ENCODE measurements at places on chromosomes 13 and 19.

DNA sequence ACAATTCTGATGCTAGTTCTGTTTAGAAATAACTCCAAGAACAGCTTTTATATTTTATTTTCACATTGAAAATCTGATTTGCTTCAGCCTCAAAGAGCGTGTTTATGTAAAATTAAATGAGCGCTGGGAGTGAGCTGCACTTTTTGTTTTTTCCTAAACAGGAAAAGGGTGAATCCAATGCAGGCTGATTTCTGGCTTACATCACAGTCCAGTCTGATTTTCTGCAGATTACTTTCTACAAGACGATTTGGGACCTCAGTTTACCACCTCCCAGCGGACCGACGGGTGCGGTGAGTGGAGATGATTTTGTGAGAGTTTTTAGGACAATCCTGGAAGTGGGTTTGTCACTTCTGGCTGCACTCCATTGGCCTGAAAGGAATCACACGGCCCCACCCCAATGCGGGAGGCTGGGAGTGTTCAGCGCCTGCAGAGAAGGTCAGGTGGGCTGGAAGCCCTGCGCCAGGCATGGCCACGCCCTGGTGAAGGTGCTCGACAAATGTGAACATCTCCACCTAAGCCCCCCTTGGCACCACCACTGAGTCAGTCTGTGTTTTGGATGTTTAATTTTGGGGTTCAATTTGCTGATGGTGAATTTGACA lies 90.1 kb downstream of the ANKRD10 start:
- DNase-seq, result no peak

DNA sequence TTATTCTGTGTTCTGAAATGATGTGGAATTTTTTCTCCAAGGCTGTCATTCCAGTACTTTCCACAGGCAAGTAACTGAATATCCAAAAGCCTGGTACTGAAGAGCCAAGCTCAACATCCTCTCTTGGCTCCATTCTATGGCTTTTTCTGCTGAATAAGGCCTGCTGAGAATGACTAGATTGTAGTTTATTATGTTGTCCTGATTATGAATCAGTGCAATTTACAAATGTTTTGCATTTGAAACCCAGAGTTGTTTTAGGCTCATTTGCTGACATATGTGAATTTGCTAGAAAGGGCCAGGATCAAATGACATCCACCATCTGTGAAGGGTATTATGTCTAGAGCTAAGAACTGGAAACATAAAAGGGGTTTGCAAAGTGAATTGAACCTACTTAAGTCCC lies 596.6 kb downstream of the KCTD12 start:
- DNase-seq, result no peak

DNA sequence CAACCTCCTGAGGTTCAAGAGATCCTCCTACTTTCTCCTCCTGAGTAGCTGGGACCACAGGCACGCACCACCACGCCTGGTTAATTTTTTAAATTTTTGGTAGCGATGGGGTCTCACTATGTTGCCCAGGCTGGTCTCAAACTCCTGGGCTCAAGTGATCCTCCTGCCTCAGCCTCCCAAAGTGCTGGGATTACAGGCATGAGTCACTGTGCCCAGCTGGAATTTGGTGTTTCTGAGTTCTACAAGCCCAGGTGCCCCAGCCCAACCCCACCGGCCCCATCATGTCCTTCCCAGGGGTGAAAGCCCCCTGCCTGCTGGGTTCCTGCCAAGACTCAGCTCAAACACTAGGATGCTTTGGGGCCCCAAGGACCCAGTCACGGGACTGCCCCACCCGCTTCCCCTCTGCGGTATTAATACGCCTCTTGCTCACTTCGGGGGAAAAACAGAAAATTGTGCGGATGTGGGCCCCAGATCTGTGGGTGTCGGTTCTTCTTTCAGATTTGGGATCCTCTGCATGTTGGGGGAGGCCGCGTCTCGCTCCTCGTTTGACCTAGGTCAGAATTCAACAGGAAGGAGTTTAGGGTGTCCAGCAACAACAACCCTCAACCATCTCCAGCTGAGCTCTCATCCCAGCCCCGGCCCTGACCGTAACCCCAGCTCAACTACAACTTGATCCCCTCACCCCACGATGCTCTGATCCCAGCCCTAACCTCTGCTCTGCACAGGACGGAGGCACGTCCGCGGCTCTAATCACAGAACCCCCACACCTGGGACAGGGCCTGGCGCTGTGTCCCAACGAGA lies 3.7 kb upstream of the FCER2 start:
- DNase-seq, result no peak

DNA sequence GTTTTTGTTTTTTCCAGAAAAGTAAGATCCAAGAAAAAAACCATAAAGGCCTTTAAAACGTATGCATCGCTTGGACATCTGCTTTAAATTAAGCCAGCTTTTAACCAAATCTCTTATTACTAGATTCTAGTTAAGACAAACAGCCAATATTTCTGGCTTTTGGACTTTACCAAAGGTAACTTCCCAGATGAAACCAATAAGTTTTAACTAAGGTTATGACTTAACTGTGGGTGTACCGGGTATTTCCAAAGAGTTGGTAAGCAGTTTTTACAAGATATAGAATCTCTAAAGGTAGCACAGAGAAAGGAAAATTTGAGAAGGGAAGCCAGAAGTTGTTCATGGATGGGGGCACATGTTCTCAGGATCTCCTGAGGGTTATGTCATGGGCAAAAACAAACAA lies 34.0 kb downstream of the CEACAM1 start:
- no peak for DNase-seq

DNA sequence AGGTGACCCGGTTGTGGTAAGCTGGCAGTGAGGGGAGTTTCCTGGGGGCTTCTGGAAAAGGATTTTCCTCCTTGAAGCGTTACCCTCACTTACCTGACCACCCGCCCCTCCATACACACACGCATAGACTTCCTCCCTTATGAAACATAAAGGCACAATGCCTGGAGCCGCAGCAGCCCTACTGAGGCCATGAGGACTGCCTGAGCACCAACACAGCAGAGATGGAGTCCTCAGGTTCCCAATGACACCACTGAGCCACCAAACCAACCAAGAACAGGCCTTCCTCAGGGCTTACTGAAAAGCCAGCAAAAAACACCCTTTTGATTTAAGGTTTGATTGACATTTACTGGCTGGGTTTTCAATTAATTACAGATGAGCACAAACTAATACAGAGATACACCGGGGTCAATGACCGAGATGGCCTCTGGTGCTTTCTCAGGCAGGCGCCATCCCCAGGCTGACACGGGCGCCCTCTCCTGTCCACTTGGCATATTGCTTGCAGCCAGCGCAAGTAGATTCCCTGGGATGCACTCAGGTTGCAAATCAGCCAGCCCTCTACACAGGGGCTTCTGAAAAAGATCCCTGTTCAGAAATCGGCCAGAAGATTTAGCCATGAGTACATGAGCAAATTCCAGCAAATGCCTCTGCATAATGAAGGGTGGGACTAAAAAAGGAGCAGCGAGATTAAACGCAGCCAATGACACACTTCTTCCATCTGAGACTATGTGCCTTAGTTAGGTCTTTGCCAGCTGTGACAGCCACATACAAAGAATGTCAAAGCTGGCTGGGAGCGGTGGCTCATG lies 14.8 kb downstream of the OPA3 start:
- DNase-seq, result no peak

- DNase-seq, result no peak
Observed at GRCh38 chr19:17471410-17472125, 1.2 kb downstream of the SLC27A1 start.

GRCh38 chr19:33194886-33195644 lies 935 bp downstream of the LRP3 start:
- peak; percentile 62 for DNase-seq

DNA sequence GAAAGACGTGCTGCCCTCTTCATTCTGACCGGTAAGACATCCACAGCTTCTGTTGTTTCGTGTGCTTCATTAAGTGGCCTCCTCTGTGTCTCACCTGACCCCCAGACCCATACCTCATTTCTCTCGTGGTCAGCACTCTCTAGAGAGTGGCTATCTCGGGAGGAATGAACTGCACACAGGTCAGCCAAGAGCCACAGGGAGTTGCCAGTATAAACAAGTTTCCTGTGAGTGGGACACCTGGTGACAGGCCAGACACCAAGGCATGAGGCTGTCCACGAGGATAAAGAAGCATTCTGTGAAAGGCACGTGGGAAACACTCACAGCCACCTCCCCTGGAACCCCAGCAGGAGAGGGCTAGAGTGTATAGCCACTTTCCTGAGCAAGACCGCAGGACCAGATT lies 115.8 kb downstream of the NUFIP1 start:
- DNase-seq, result no peak

DNA sequence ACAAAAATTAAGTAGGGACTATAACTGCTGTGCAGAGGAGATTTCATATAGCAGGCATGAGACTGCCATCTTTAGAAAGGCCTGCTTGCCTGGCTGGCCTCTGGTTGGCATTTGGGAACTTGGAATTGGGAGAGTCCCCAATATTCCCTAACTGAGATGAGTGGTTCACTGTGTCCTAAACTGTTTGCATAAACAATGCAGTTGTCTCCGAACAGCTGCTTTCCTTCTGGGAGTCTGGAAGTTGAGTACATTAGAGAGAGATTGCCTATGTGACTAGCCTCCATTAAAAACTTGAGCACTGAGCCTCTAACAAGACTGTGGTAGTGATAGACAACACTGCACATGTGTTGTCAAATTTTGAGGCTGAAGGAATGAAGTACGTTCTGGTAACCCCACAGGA lies 47.4 kb downstream of the STOML3 start:
- DNase-seq, result no peak

GRCh38 chr19:55113570-55114039 lies 3.8 kb downstream of the PPP1R12C start:
- DNase-seq, result peak; percentile 94

DNA sequence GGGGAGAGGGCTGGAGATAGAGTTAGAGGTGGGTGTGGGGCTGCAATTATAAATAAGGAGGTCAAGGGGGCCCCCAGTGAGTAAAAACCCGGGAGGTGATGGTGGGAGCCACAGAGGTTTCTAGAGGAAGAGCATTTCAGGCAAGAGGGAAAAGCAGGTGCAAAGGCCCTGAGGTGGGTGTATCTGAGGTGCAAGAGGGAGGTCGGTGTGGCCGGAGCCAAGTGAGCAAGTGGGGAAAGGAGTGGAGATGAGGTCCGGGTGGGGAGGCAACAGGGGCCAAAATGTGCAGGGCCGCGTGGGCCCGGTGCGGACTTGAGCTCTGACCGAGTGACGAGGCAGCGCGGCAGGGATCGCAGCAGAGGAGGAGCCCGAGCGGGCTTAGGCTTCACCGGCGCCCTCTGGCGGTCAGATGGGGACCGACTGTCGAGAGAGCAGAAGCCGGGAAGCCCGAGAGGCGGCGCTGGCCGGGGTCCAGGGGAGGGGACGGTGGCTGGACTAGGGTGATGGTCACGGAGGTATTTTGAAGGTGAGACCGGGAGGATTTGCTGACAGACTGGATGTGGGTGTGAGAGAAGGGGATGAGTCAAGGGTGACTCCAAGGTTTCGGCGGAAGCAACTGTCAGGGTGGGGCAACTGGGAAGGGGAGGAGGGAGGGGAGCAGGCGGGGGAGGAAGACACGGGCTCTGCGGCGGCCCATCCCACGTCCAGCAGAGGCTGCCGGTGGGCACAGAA lies 17.7 kb upstream of the SPACA4 start:
- peak; percentile 91 for DNase-seq

DNA sequence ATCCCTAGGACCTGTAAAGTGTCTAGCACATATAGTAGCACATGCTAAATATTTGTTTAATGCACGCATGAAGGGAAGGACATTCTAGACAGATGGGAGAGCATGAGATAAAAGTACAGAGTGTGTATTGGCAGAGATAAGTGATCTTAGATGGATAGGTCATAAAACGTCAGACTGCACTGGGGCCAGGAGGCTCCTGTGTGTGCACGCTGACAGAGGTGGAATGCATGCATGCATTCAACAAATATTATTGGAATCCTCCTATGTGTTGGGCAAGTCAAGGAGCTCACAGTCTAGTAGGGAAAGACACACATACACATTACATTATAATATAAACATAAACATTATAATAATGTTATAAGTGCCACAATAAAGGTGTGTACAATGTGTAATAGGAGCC lies 73.3 kb downstream of the FGF9 start:
- no peak for DNase-seq

DNA sequence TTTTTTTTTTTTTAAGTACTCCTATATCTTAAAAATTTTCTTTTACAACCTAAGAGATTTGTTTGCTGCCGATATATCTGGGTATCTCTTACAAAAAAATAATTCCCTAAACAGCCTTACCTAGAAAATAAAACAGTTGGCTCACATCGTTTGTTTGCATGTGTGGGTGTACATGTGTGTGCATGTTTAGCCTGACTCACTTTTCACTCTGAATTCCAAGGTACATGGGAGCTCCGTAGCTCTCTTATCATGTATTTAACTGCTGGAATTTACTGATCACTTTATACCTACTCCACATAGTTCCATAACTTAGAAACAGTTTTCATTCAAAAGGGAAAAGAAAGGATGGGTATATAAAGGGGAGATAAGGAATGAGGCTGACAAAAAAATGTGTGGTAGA lies 616.5 kb downstream of the GPC6 start:
- no peak for DNase-seq

DNA sequence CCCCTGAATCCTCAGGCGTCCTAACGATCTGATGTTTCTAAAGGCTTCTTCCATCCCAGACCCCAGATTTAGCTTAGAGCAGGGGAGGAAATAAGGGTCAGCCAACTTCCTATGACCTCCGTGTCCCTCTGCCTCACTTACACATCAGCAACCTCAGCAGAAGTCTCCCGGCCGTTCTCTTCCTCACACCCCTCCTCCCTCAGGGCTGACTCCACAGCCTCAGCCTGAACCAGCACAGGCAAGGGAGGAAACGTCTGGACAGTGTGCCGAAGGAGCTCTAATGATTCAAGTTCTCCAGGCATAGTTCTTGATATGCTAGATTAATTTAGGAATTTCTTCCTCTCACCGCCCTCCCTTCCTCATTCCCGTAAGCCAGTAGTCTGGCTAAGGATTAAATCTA lies 121.4 kb downstream of the NUFIP1 start:
- DNase-seq, result no peak

- DNase-seq, result no peak
Observed at GRCh38 chr13:49307365-49307764, 59.6 kb downstream of the CDADC1 start.

DNA sequence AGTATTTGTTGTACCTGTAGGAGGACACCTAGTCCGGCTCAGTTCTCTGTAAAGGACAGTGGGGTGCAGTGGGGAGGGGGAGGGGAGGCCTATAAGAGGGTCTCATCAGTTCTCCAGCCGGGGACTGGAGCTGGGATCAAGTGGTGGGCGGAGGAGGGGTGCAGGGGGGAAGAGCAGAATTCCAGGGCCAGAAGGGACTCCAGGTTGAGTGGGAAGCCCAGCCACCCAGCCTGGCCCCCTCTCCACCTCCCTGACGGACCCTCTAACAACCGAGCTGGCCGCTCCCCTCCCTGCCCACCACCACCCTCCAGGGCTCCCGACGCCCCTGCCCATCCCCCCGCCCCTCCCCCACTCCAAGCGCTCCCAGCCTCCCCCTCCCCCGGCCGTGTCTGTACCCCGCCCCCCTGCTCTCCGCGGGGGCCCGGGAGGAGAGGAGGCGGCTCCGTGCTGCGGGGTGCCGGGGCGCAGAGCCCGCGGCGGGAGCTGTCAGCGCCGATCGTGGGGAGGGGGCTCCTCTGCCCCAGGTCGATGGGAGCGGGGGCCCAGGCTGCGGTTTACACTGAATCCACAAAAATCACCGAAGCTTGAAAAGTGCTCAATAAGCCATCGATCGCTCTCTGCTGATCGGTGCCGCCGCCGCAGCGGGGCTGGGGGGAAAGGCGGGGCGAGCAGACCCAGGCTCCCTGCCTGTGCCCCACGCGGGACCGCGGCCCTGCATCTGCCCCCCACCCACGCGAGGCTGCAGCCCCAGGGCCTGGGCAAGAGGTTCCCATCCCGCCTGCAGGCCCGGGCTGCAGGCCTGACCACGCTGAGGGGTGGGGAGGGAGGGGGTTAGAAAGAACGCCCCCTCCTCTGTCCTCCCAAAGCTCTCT lies 34.6 kb upstream of the ONECUT3 start:
- DNase-seq, result no peak

All from ureter (tissue), 1 donor.